ENCODE measurements at places on chromosomes 5 and 9.

GRCh38 chr5:168670881-168671575, 91.9 kb upstream of the PANK3 start:
- DNase-seq: no peak

DNA sequence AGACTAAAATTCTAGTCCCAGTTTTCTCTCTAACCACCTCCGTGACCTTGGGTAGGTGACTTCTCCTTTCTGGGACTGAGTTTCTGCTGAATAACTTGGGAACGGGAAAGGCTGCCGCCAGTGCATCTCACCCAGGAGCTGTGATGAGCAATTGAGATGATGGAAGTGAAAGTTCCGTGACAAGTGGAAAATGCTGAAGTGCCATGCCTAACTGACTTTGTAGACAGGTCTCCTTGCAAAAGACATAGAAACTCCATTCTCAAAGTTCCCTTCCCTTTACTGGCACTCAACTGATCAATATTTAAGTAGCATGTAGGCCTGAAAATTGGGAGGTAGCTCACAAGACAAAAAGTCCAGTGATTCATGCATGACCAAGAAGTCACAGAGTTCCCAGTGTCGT, 6.3 kb upstream of the ADAM19 start:
- no peak for DNase-seq

- no peak for DNase-seq
These were observed 973.3 kb downstream of the TAF11L14 start for GRCh38 chr5:18607570-18607969.

GRCh38 chr5:2378976-2379375, 372.5 kb downstream of the IRX2 start:
- DNase-seq: no peak

DNA sequence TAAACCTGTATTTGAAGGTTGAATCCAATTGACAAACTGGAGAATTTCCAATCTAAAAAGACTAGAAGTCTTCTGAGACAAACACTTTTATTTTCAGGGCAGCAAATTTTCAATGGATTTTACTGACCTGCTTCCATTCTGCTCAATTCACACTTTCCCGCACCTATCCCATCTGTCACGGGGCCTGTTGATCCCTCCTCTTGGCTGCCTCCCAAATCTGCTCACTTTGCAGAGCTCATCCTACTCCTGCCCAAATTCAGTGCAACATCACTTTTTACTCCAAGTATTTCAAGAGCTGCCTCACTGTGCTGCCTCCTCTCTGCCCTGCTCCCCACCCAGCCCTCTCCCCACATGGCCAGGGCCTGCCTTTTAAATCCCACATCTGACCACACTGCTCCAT, 35.1 kb downstream of the GOLM1 start:
- DNase-seq: no peak

DNA sequence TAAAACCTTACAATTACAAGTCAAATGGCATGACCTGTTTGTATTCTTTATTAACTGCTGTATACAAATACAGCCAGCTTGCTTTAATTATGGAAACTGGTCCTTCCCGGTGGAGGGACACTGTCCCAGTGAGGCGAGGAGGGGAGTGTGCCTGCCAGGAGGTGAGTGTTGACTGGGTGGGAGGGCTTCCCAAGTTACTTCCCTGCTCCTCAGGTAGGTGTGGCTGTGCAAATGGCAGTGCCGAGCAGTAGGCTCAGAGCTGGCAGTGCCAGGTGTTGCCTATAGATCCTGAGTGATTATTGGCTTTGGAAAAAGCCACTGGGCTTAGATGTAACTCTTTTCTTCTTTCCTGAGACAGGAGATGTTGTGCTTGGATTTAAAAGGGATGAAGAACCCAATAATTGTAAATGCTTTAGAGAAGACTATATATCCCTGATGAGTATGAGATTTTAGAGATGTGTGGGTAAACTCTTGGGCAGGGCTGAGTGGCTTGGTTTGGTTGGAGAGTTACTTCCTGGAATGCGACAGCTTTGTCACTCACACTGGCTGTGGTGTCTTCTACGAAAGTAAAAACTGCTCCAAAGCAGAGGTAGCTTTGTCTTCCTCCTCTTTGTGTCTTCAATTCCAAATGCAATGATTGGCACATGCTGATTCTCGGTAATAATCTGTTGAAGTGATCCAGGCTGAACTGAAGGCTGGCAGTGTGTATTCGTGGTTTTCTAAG, 43.7 kb downstream of the GLRX start:
- DNase-seq: no peak

Data from left hindlimb (tissue), 1 donor.